ENCODE measurements at places on chromosomes 13 and 19.
A peak's percentile ranks its signal among the peaks of the same experiment; 100 is the strongest.

GRCh38 chr19:31670931-31671330 lies 321.7 kb upstream of the TSHZ3 start:
- no peak for DNase-seq

- no peak for DNase-seq
Measured at GRCh38 chr19:34500656-34501120, 19.1 kb downstream of the WTIP start.

DNA sequence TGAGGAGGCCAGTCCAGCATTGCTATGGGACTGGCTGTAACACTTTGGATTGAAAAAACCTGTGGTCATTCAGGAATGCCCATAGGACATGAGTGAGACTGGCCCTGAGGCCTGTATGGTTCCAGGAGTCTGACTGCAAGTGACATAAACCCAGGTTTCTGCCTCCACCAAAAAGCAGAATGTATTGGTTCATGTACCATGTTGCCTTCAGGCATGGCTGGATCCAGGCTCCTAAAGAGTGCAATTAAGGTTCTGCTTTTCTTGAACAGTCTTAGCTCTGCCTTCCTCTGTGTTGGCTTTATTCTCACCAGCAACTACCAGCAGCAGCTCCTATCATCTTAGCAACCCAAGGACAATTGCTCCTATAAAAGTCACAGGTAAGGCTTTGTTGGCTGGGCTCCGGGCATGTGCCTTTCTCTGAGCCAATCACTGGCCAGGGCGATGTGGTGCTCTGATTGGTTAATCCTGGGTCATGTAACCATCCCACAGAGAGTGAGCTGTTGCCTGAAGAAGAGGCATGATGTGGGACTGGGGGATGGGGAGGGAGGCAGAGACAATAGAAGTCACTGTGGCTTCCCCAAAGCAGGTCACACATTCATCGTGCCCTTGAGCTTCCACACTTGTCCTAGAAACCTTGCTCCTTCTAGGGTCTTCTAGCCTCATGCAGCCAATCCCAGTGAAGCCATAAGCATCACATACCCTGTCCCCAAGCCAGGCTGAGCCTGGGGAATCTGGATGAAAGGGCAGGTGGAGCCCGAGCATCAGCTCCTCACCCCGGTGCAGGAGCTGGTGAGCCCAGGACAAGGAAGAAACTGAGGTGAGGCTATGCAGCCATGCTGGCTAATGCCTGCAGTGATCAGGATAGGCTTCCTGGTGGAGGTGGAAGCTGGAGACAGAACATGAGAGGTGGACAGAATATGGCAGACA lies 123.9 kb downstream of the URI1 start:
- DNase-seq: no peak

- no peak for DNase-seq
Measured at GRCh38 chr13:71540098-71540497, 326.9 kb downstream of the DACH1 start.

GRCh38 chr13:97914540-97914939 lies 38.9 kb upstream of the IPO5 start:
- DNase-seq: no peak

GRCh38 chr19:19103167-19103566 lies 35.1 kb downstream of the TMEM161A start:
- DNase-seq: no peak

GRCh38 chr13:49213997-49214916 lies 5.9 kb upstream of the MLNR start:
- no peak for DNase-seq

GRCh38 chr13:79481685-79482052 lies 714 bp downstream of the NDFIP2 start:
- DNase-seq: peak; percentile 54

DNA sequence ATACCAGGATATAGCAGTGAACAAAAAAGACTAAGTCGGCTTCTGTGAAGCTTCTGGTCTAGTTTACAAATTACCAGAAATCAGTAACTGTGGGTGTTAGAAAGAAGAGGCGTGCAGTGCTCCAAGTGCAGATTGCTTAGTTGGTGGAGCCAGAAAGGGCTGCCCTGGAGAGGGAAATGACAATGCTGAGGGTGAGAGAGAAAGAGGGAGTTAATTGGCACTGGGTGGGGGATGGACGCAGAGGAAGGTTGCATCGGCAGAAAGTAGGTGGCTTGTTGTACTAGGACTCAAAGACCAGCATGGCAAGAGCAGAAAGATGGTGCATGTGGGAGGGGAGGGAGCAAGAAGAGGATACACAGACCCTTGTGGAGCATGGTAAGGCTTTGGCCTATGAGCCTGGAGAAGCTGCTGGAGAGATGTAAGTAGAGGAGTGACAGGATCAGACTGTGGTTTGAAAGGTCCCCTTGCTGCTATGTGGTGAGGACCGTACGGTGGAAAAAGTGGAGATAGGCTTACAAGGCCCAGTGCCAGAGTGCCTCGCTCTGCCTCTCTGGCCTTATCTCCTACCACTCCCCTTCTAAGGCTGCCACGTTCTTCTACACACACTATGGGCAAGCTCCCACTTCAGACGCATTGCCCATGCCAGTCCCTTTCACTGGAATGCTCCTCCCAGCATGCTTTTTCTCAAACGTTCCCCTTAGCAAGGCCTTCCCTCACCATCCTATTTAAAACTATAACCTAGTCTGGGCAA lies 13.5 kb downstream of the SMG9 start:
- DNase-seq: no peak

DNA sequence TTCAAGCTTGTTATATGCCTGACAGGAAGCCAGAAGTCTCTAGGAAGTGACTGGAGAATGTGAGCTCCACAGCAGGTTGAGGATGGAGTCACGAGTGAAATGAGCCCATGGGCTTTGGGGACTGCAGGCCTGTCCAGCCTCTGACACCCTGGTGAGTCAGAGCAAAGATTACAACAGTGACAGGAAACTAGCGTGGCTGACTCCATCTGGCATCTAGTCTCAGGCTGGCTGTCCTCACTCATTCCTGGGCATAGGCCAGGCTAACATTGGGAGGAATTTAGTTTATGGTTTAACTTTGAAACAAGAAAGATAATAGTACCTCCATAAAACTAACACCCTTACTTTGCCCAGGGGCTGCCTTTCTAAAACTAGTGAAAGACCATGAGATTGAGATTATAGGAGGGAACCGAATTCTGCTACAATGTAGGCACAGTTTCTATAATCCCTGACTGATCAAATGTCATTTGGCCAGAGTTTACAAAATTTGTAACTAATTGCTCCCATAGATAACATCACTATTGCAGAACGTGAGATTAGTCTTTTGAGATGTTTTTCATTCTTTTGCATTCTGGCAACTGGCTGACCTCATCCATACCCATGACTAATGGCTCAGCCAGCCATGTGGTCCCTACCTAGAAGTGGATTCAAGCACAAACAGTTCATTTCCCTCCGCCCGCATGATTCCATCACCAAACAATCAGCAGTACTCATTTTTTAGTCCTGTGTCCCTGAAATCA lies 28.4 kb downstream of the PSG1 start:
- no peak for DNase-seq

- no peak for DNase-seq
Measured at GRCh38 chr13:46580362-46580839, 27.4 kb downstream of the LRCH1 start.

GRCh38 chr13:53415135-53415534 lies 386.5 kb downstream of the OLFM4 start:
- no peak for DNase-seq

- no peak for DNase-seq
Measured at GRCh38 chr13:93814658-93815057, 588.1 kb downstream of the GPC6 start.
